ENCODE measurements at places on chromosomes 7 and 10.

GRCh38 chr7:4267341-4268039 lies 414.6 kb upstream of the FOXK1 start:
- DNase-seq: no peak

DNA sequence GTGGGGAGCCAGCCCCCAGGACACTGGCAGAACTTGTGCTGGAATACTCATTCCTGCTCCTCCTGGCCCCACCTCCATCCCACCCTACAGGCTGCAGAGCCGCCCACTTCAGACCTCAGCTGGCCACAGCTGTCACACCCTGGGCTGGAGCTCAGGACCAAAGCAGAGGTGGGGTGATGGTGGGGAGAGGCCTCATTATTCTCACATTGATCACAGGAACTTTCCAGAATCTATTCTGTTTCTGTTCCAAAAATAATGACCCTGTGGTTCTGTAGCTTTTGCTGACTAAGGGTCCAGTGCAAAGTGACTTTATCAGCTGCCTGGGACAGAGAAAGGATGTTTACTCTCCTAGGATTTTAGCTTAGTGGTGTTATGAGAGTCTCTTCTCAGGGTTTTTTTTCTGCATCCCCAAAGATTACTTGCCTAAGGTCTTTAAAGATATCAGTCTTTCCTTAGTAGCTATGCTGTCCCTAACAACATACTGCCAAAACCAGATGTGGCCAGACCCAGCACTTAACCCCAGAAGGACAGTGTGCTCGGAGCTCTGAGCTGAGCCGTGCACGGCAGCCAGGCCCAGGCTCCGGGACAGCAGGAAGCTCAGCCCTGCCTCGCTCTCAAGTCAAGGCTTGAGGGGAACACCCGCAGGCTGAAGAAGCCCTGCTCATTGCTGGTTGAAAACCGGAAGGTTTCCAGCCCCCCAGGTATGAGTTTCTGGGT lies 223.3 kb downstream of the MLLT10 start:
- no peak for DNase-seq

GRCh38 chr7:98212532-98213041 lies 1.3 kb downstream of the BHLHA15 start:
- no peak for DNase-seq

DNA sequence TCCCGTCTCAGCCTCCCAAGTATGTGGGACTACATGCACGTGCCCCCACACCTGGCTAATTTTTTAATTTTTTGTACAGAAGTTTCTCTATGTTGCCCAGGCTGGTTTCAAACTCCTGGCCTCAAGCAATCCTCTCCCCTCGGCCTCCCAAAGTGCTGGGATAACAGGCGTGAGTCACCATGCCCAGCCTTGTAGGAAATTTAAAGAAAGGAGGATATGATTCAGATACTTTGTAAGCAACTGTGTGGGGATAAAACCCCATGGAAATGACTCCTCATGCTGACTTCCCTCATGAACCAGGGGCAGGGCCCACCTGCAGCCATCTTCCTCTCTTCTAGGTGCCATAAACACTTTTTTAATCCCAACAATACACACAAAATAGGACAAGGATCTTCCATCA lies 50.2 kb downstream of the APBB1IP start:
- DNase-seq: no peak

DNA sequence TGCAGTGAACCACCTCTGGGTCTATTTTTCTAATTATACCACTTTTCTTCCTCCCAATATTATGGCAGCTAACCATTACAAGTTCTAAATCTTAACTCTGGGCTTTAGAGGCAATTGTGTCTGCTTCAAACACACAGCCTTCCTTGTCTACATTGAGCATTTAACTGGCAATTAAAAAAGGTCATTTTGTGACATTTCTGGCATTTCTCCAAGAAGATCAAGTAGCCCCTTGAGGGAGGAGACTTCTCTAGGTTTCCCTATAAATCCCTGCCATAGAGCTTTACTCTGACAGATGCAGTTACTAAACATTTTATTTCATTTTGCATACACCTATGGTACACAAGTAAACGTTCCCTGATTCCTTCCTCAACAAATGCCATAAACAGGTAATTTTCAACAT lies 33.4 kb upstream of the FAM133B start:
- no peak for DNase-seq
